Stimulated activated CD4-positive, alpha-beta T cell treated with anti-CD3 and anti-CD28 coated beads, Interleukin-4, amount 100 ng/mL, for 4 hours (primary cell): ENCODE measurements at places on chromosomes 7 and 10.

GRCh38 chr7:991729-992656 lies 9.0 kb downstream of the CYP2W1 start:
- DNase-seq: no peak

DNA sequence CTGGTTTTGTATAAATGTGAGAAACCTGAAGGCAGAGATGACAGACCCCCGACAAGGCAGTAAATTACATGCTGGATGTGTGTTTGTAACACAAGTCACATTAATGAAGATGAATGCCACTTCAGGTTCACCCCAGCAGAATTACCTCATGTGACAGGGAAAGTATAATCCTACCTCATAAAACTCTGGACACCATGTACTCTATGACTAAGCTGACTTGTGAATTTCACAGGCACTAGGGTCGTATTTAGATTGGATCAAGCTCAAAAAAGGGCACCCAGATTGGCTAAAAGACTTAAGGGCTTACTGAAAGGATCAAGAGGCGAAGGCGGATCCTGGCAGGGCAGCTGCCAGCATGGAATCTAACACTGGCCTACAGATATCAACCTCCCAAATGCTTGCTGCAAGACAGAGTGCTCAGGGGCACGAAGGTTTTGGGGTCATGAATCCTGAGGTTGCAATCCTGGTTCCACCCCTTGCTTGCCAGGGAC lies 161.4 kb downstream of the PIP4K2A start:
- DNase-seq: no peak

DNA sequence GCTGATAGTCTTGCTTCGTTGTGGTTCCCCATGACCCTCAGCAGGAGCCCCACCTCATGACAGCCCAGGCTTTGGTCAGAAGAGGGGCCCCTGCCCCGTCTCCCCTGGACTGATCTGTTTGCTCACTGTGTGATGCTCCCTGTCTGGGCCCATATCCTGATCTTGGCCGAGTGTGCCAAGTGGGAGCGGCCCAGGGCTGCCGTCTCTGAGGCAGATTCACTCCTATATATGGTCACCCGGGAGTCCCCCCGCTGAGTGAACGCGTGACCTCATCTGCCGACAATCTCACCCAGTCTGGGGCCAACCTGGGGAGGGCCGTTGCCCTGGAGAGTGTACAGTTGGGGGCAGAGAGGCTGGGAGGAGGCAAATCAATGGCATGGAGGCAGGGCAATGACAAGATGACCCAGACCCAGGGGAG lies 34.5 kb downstream of the PPIF start:
- no peak for DNase-seq

DNA sequence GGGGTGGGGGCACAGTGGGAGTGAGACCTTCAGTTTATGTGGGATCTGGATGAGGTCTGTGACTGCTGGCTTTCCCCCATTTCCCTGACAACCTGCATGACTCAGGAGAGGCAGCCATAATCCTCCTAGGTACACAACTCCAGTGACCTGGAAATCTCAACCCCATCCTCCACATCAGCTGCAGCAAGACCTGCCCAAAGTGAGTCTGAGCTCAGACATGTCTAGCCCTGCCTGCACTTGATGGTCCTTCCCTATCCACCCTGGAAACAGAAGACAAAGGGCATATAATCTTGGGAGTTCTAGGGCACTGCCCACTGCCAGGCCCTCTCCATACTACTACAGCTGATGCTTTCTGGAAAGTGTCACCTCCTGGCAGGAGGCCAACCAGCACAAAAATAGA lies 75.6 kb downstream of the GRM8 start:
- DNase-seq: no peak

- DNase-seq: no peak
Measured at GRCh38 chr10:125174360-125174759, 14.0 kb upstream of the CTBP2 start.

GRCh38 chr7:72504061-72504706 lies 92.0 kb upstream of the CALN1 start:
- no peak for DNase-seq

GRCh38 chr7:50266635-50267386 lies 37.7 kb upstream of the IKZF1 start:
- DNase-seq: peak; percentile 57

DNA sequence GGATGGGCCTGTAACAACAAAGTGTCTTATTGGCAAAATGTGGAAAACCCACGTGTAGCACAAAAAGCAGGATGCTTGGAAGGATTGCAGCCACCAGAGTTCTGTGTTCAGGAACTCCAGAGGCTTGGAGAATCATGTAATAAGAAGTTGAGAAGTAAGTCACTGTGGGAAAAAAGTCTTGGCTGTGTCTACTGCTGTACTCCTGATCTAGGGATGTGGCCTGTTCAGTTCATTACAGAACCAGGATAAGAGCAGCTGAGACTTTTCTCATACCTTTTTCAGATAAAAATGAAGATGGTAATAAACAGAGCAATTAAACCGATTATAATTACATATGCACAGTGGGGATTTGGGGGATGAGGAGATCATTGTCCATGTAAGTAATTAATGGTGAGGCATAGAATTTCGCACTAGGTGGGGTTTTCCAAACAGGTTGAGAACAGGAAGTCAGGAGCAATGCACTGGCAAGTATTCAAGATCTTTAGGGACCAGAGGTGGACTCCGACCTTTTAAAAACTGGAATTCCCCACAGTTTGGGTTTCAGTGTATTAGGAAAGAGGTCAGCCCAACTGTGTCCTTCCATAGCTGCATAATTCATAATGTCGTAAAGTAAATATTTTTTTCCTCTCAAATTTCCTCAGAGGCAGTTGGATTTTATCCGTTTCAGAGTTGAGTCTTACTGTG lies 281.7 kb downstream of the FRMD4A start:
- DNase-seq: no peak

GRCh38 chr7:97119747-97120146 lies 2.2 kb downstream of the SDHAF3 start:
- no peak for DNase-seq

DNA sequence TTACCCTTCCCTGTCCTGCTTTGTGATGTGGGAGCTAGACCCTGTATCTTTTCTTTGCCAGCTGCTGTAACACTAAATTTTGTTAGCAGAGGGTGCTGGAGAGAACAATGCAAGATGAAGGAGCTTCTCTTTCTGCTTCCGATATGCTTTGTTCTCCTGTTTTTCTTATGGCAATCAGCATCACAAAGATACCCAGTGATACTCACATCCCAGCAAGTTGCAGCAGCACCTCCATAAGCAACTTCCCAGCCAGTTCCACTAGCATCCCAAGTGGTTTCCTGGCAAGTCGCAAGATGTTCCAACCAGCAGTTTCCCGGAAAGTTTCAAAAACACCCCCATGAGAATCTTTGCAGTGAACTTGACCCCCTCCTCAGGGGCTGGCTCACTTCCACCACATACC lies 148.6 kb downstream of the IMMP2L start:
- DNase-seq: no peak

DNA sequence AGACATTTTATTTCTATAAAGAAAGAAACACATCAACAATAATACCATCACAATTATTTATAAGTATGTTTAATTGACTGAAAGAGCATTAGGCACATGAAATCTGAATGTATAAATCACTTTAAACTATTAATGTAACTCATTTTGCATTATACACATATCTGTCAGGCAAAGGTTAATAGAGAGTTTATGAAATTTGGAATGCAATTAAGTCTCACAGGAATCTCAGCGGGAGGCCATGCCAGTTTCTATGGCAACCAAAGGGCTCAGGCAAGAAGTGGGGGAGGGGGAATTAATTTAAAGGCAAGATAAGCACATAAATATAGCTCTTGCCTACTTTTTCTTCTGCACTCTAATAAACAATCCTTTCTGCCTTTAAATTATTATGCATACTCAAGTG lies 152.6 kb downstream of the SLC16A9 start:
- no peak for DNase-seq

DNA sequence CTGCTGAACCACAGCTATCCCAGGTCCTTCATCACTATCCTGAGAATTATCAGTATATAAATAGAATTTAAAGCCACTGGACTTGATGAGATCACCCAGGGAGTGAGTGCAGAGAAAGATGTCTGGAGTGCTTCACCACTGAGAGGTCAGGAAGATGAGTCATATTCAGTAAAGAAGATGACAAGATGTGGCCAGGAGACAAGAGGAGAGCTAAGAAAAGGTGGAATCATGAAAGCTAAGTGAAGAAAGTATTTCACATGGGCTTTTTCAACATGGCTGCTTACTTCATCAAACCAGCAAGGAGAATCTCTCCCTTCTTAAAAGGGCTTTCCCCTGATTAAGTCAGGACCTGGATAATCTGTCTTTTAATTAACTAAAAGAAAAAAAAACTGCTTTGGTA lies 9.1 kb upstream of the PRKAR2B start:
- no peak for DNase-seq

DNA sequence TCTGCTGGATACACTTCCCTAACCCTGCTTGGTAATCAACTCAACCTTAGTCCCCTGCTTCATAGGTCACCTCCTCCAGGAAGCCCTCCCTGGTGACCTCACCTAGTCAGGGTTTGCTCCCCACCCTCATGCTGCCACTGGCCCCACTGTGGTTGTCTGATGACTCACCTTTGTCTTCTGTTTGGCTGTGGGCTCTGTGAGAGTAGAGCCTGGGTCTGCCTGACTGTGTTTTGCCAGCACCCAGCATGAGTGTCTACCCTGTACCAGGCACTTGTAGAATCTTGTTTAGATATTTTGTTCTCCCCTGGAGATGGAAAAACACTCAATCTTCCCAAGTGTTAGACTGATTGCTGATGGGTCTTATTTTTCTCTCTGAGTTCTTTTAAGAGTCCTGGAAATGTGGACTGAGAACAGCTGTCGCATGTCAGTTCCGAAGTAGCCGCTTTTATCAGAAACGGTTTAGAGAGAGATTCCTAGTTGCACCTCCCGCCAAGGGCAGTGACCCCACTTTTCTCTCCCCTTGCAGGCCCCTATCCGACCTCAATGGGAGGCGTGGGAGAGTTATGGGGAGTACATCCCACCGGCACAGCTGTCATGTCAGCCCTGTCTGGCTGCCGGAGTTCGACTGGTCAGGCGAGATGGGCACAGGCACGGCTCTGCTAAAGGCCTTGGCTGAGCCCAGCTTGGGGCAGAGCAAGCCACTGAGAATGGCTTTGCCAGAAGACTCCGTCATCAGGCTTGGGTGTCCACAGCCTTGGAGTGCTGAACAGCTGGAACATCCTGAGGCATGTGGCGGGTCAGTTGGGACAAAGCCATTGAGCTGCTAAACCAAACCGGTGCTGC lies 134.3 kb downstream of the GRK5 start:
- DNase-seq: peak; percentile 24

GRCh38 chr7:43248961-43249822 lies 136.7 kb downstream of the HECW1 start:
- no peak for DNase-seq

- DNase-seq: no peak
Measured at GRCh38 chr7:97798046-97799019, 66.4 kb downstream of the TAC1 start.

DNA sequence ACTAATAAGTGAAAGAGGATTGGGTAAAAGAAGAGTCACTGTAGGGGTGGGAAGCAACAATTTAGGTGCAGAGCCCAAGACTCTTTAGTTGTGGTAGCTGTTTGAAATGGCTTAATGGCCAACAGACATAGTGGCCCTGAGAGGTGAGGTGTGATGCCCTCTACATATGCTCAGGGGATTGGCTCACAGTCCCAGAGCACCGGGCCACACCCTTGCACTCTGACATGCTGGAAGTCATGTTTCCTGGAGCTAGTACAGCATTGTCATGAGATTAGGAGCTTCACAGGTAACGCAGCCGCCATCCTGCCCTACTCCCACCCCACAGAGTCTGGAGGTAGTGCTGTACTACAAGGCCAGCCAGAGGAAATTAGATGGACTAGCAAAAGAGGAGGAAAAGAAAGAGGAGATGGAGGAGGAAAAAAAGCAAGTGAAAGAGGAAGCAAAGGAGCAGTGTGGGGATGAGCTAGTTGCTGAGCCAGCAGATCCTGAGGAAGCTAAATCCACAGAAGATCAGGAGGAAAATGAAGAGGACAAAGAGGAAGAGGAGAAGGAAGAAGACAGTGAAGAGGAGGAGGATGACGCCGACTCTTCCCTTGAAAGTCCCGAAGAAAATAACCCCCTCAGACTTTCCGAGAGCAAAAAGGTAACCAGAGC lies 14.8 kb upstream of the FLNC start:
- no peak for DNase-seq

DNA sequence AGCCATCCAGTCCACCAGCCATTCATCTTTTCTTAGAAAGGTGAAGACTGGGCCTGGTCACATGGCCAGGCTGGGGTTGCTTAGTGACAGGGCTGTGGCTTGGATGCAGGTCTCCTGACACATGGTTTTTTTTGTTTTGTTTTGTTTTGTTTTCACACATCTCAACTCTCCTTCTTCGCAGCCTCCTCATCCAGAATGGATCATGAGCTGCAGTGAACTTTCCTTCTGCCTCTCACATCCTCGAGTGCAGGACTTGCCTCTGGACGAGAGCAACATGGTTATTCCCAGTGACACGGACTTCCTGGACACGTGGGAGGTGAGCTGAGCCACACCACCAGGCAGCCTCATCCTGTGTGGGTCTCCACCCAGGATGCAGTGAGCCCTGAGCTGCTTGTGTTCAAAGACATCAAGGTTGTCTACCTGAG lies 9.5 kb downstream of the AKR1E2 start:
- DNase-seq: no peak

GRCh38 chr10:50857579-50857978 lies 27.8 kb downstream of the A1CF start:
- DNase-seq: no peak

GRCh38 chr7:84013616-84014240 lies 180.9 kb downstream of the SEMA3A start:
- no peak for DNase-seq

DNA sequence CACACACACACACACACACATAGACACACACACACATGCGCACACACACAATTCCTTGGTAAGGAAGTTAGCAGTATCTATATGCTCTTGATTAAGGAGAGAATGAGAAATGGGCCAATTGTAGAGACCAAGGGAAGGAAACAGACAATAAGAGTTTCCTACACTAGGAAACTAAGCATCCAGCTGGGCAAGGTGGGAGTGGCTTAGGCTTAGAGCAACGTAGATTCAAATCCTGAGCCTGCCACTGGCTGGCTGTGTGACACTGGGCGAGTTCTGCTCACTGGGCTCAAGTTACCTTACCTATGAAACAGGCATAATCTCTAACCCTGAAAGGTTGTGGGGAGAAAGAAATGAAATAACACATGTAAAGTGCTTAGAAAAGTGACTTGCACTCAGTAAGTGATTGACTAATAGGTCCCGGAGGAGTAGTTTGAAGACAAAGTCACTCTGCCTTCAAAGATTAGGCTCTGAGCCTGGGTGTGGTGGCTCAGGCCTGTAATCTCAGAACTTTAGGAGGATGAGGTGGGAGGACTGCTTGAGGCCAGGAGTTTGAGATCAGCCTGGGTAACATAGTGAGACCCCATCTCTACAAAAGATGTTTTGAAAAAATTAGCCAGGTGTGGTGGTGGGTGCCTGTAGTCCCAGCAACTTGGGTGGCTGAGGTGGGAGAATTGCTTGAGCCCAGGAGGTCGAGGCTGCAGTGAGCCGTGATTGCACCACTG lies 701.4 kb downstream of the PARD3 start:
- DNase-seq: no peak

DNA sequence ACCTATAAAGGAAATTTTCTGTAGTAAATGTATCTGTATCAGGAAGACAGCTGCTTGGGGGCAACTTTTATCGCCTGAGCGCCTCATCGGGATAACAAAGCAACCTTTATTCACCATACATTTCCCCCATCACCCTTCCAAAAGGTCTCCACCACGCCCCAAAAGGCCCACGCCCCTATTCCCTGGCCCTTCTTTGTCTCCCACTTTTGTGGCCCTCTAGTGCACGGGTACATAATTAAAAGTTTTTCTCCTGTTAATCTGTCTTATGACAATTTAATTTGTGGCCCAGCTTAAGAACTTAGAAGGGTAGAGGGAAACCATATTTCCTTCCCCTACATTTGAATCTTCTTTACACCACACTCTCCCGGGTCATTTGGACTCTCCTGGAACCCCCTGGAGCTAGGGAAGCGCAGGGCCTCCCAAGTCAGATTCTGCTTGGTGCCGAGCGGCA lies 625 bp downstream of the RP9 start:
- DNase-seq: no peak
